Renal cortex interstitium (tissue), 15 donors: ENCODE measurements at places on chromosomes 3 and 15. TPM values are rescaled to one million over a fixed set of nuclear protein-coding genes. Genes with fewer than 3 reads are reported as not detected.

The RSRC1 gene
- polyA plus RNA-seq = 35.6 TPM

The GALNT15 gene
- polyA plus RNA-seq = 3.1 TPM

The PCOLCE2 gene
- 7.7 TPM for polyA plus RNA-seq

The LRRIQ4 gene
- 0.13 TPM for polyA plus RNA-seq

The DUOXA2 gene
- not detected for polyA plus RNA-seq

The EFCC1 gene
- 3.3 TPM for polyA plus RNA-seq

The PRC1 gene
- polyA plus RNA-seq = 92.6 TPM

The STXBP5L gene
- polyA plus RNA-seq = 0.15 TPM

The MYRIP gene
- 2.3 TPM for polyA plus RNA-seq

The VWA5B2 gene
- polyA plus RNA-seq = 1.3 TPM

The TGM5 gene
- not detected for polyA plus RNA-seq

The FBN1 gene
- polyA plus RNA-seq = 94.2 TPM

The IQCF5 gene
- not detected for polyA plus RNA-seq

The FANCD2OS gene
- polyA plus RNA-seq = 0.47 TPM

The CTXN2 gene
- 0.09 TPM for polyA plus RNA-seq

The CPLX3 gene
- not detected for polyA plus RNA-seq

The WDR76 gene
- 18.1 TPM for polyA plus RNA-seq

The CLDN18 gene
- 1.5 TPM for polyA plus RNA-seq

The RAB6B gene
- polyA plus RNA-seq = 18.3 TPM

The IL17RB gene
- polyA plus RNA-seq = 16.7 TPM

The OXSM gene
- 21.8 TPM for polyA plus RNA-seq

The SIDT1 gene
- 2.7 TPM for polyA plus RNA-seq

The NANOGP8 gene
- polyA plus RNA-seq = not detected

The NECTIN3 gene
- 40.1 TPM for polyA plus RNA-seq

The ARIH2 gene
- polyA plus RNA-seq = 71.4 TPM

The ERICH6 gene
- polyA plus RNA-seq = 0.59 TPM

The SHC4 gene
- polyA plus RNA-seq = 2.3 TPM

The SOX14 gene
- not detected for polyA plus RNA-seq

The CKMT1A gene
- 1.6 TPM for polyA plus RNA-seq

The CCDC12 gene
- 56.0 TPM for polyA plus RNA-seq

The LYZL4 gene
- polyA plus RNA-seq = not detected

The CHRD gene
- polyA plus RNA-seq = 10.5 TPM

The KBTBD13 gene
- polyA plus RNA-seq = 0.12 TPM

The SPATA12 gene
- polyA plus RNA-seq = 0.12 TPM

The CHRNA7 gene
- polyA plus RNA-seq = 20.6 TPM

The GOLGA8N gene
- 42.2 TPM for polyA plus RNA-seq

The GPR156 gene
- 2.5 TPM for polyA plus RNA-seq

The TSC22D2 gene
- 62.0 TPM for polyA plus RNA-seq

The ITGA11 gene
- polyA plus RNA-seq = 3.4 TPM

The RASL12 gene
- polyA plus RNA-seq = 5.7 TPM

The SERPINI2 gene
- polyA plus RNA-seq = 2.9 TPM

The OXSR1 gene
- 55.6 TPM for polyA plus RNA-seq

The SERPINI1 gene
- polyA plus RNA-seq = 30.0 TPM
